Stimulated activated CD8-positive, alpha-beta memory T cell treated with anti-CD3 and anti-CD28 coated beads, Interleukin-7, amount 100 ng/mL, for 4 hours (primary cell): ENCODE measurements at places on chromosomes 12 and 14.

GRCh38 chr14:54047645-54048308 lies 91.2 kb upstream of the BMP4 start:
- DNase-seq: no peak

DNA sequence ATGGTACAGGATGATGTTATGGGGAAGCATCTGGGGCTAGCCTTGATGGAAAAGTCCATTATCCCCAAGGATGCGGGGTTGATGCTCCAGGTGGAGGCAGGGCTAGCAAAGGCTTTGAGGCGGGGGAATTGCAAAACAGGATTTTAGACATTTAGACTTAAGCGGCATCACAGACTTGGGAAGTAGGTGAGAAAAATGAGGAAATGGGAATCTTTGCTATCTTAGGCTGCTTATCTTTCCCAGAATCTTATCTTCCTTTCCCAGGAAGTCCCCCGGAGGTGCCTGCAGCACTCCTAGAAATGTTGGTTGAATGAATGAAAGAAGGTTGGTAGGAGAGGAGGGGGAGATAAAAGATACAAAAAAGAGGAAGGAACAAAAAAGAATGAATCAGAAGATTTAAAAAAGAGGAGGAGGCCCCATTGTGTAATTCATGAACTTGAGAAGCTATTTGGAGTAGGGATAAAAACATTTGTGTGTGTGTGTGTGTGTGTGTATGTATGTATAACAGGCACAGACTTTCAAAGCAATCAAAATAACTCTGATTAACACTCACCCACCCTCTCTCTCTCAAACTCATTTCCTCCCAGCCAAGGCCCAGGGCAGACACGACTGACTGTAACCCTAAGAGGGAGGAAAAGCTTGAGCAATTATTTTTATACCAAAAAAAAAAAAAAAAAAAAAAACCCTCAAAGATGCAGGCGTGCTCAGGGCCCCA lies 62.5 kb upstream of the TBX3 start:
- no peak for DNase-seq

- DNase-seq: no peak
Measured at GRCh38 chr12:50279501-50279900, 3.8 kb downstream of the LIMA1 start.

GRCh38 chr12:101231636-101232035 lies 21.6 kb upstream of the SLC5A8 start:
- no peak for DNase-seq

DNA sequence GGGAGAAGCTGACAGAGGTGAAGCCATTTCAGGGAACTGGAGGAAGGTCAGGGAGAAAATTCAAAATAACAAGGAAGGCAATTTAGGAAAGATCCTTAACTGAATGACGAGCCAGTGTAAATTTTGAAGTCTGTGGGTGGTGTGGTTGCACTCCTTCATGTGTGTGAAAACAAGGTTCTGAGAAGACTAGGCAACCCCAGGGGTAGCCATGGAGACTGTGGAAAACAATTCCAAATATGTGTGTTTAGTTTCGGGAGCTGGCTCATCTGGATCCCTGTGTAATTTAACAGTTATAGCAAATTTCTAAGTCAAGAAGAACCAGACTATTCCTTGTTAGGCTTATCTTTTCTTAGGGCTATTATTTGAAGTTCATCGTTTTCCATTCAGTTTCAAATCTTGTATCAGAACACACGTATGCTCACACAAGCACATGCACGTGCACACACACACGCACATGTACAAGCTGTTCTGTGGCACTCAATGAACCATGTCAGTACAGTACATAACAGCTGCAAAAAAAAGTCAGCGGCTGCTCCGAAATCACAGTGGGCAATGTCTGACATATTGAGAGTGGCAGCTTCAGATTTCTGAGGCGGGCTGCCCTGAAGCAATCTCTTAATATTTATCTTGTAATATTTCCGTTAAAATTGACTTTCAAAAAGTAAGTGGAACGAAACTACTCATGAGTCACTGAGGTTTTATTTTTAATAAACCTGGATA lies 411.2 kb downstream of the AEBP2 start:
- no peak for DNase-seq

GRCh38 chr14:90533591-90534021 lies 136.8 kb downstream of the CALM1 start:
- no peak for DNase-seq

DNA sequence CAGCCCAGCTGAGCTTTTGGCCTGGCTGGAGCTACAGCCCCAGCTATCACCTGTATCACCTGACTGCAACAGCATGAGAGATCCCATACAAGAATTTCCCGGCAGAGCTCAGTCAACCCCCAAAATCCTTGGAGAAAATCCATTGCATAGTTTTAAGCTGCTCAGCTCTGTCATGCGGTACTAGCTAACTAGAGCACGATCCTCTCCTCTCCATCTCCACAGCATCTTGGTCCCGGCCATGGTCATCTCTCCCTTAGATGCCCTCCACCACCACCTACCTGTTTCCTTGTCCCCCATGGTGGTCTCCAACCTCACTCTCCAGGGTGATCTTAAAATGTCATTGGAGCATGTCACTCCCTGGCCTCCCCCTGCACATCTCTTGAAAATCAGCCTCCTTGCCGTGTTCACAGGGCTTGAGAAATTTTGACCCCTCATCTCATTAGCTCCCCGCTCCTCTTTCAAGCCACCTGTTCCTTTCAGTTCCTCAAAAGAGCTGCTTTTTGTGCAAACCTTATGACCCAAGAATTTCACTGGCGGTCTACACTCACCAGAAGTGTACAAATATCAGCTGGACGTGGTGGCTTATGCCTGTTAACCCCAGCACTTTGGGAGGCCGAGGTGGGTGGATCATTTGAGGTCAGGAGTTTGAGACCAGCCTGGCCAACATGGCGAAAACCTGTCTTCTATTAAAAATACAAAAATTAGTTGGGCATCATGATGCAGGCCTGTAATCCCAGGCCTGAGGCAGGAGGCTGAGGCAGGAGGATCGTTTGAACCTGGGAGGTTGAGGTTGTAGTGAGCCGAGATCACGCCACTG lies 8.1 kb upstream of the CLMN start:
- no peak for DNase-seq

DNA sequence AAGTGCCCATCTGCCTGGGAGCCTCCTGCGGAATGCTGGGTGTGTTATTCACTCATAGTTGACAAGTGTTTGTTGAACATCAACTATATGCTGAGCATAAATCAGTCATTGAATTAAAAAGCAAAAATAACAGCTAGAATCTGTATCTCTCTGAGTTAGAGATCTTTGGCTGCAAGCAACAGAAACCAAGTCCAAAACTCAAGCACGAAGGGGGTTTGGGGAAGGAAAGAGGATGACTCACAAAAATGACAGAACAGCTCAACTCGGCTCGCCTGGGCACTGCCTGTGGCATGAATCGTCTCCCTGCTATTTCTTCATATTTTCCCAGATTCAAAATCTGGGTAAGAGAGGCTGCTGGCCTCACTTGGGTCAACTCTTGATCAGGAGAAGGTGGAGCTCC lies 72.6 kb upstream of the NCOR2 start:
- DNase-seq: no peak

DNA sequence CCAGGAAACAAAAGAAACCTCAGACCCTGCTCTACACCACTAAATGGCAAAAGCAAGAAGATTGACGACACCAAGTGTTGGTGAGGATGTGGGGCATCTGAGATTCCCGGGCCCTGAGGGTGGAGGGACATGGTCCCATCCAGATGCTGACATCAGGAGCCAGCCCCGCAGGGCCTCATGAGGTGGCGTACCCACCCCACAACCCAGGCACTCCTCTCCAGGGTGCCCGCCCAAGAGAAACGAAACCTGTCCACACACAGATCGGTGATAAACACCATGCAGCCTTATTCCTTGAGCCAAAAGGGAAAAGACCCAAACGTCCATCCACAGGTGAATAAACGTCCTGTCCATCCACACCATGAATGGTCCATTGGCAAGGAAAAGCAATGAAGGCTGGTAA lies 54.8 kb upstream of the C14orf180 start:
- DNase-seq: no peak

DNA sequence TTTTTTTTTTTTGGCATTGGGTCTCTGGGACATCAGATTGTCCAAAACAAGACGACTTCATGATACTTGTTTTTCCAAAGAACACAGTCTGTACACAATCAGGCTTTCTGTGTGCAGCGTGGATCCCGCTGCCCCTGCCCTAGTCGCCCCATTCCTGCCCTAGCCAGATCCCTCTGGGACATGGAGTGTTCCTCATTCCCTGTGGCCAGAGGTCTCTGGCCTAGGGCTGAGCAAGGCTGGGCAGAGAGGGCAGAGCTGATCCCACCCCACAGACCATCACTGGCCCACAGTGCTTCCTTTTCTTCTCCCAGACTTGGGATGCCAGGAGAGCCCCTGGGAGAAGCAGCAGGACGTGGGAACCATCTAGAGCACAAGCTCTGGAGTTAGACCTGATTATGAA lies 20.9 kb upstream of the EIF2B2 start:
- DNase-seq: no peak

DNA sequence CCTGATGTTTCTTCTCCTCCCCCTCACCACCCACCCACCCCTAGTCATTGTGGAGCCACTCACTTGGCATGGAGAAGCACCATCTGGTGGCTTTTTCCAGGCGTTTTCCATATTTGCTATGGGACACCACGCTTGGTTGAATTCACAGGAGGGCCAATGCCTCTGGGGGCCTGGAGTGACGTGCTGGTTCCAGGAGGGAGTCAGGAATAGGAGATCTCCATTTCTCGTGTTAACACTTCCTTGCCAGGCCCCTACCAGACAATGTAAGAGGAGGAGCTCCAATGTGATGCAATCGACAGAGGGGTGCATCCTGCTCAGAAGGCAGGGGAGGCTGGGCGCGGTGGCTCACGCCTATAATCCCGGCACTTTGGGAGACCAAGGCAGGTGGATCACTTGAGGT lies 21.6 kb upstream of the TESC start:
- no peak for DNase-seq

DNA sequence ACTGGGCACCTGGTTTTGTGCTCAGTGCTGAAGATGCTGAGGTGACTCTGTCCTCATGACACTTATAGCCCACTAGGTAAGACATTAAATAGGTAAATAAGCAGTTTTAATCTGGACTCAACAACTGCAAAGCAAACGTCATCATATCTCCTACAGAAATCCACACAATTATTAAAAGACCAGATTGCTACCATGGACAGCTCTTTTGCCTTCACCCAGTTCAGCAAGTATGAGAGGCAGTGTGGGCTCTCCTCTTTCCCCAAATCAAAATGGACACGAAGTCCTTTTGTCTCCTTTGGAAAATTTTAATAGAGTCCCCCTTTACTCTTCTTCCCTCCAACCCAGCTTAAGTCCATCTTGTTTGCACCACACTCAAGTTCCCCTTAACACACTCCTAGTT lies 171.1 kb downstream of the RPAP3 start:
- no peak for DNase-seq

- peak; percentile 21 for DNase-seq
Measured at GRCh38 chr12:114508529-114509129, 102.7 kb upstream of the TBX5 start.

- no peak for DNase-seq
Measured at GRCh38 chr14:100091386-100091785, 26.2 kb downstream of the EVL start.

GRCh38 chr14:100019156-100019744 lies 46.0 kb upstream of the EVL start:
- DNase-seq: no peak

DNA sequence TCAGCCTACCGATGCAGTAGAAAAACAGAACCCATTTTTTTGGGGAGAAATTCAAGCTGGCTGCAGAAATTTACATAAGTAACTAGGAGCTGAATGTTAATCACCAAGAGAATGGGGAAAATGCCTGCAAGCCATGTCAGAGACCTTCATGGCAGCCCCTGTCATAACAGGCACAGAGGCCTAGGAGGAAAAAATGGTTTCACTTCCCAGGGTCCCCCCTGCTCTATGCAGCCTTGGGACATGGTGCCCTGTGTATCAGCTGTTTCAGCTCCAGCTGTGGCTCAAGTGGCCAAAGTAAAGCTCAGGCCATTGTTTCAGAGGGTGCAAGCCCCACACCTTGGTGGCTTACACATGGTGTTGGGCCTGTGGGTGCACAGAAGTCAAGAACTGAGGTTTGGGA lies 842.5 kb downstream of the FLRT2 start:
- DNase-seq: no peak

GRCh38 chr14:97046967-97047366 lies 249.8 kb downstream of the VRK1 start:
- no peak for DNase-seq

GRCh38 chr14:93974299-93974698 lies 2.1 kb downstream of the ASB2 start:
- no peak for DNase-seq

- DNase-seq: no peak
Measured at GRCh38 chr14:51883232-51883631, 22.8 kb downstream of the GNG2 start.

GRCh38 chr14:94876306-94876705 lies 106.4 kb upstream of the GSC start:
- no peak for DNase-seq

GRCh38 chr12:52082988-52083637 lies 3.6 kb downstream of the SMIM41 start:
- peak; percentile 50 for DNase-seq

DNA sequence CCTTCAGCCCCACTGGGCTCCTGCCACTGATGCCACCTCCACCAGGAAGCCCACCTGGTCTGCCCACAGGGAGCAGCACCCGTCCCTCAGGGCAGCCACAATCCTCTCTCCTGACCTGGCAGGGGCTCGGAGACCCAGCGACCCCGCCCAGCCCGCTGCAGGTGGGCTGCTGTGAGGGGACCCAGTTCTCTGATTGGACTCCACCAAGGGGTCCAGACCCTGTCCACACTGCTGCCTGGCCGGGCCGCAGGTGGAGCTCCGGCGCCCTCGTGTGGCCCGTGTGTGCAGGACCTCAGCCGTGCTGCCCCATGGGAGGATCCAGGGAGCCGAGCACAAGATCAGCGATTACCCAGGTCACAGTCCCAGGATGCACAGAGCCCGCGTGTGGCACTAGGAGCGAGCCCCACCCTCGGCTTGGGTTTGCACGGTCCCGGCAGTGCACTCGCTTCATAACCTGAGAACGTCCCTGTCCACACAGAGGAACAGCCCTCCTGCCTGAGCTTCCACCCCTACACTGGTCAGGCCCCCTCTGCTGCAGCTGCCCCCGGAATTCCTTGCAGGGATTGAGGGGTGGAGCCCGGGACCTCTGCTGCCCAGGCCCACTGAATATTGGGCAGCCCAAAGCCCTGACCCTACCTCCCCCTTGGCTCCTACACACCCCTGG lies 35.4 kb upstream of the TMEM179 start:
- DNase-seq: no peak
